Fibroblast of skin of left biceps (primary cell): ENCODE measurements at places on chromosomes 2 and 18.

DNA sequence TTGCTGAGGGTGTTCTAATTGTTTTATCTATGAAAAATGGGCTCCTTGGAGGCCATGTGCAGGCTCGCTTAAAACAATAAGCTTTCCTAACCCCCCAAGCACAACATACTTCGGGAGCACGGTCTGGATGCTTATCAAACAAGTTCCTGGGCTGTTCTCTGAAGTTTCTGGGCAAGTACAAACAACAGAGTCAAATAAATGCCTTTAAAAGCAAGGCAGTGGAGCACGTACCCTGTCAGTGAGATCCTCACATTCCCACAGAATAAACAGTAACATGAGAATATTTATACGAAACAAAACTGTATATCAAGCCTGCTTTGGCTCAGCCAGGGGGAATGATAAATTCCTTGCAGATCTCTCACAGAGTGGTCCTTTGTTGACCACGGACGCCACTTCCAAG, 44.8 kb downstream of the FTCDNL1 start:
- DNase-seq: no peak

GRCh38 chr2:218648088-218648786, 11.2 kb downstream of the ZNF142 start:
- peak; percentile 4 for DNase-seq

DNA sequence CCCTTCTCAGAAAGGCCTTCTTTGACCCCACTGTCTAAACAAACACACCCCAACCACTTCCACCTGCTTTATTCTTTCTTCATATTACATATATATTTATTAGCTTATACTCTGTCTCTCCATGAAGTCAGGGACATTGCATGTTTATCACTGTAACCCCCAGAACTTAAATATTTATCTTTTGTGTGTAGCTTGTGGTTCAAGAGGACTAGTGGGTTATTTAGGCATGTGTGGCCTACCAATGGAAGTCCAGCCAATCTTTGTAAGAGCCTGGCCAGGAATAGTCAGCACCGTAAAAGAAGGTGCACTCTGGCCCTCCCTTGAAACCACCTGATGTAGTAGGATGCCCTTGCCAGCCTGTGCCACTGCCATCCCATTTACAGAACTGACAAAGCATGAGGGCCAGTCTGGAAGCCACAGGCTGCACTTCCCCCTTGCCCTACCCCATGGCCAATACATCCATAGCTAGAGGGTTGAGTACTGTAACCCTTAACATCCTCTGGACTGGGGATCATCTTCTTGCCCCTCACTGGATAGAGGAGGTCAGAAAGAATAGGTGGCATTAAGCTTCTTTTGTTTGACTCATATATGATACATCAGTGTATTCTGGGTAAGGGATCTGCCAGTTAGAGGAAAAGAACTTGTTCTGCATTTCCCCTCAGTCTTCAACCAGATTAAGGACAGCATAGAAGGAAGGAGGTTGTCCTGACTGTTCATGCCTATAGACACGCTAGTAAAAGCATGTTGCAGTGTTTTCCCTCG, 4.9 kb downstream of the NEMP2 start:
- DNase-seq: no peak

- DNase-seq: peak; percentile 74
Measured at GRCh38 chr18:9825571-9826073, 60.2 kb upstream of the TXNDC2 start.

DNA sequence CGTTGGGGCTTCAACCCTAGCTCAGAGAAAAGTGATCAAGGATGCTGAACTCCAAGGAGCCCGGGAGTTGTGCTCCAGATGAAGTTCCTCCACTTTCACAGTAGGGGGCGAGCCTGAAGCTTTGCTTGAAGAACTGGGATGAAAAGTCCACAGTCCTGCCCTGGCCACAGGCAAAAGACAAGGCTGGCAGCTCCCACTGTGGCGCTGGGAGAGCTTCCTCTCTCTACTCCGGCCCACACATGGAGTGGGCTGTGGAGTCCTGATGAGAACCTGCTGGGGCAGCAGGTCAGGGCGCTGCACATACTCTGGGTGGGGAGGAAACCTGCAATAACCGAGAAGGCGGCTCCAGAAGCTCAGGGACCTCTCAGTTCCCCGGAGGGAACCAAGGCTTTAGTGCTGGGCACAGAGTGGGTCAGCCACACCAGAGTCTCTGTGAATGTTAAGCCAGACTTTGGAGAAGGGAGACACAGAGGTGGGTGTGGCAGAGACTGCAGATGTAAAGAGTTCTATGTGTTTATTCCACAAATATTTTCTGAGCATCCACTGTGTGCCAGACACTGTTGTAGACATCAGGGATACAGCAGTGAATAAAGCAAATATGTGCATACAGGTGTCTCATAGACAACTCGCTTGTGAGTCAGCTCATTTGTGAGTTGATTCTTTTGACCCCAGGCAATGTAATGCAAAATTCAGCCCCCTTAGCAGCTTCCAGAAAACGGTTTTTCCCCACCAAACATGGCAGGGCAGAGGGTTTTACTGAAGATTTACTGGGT, 48.0 kb upstream of the MRPL33 start:
- no peak for DNase-seq

DNA sequence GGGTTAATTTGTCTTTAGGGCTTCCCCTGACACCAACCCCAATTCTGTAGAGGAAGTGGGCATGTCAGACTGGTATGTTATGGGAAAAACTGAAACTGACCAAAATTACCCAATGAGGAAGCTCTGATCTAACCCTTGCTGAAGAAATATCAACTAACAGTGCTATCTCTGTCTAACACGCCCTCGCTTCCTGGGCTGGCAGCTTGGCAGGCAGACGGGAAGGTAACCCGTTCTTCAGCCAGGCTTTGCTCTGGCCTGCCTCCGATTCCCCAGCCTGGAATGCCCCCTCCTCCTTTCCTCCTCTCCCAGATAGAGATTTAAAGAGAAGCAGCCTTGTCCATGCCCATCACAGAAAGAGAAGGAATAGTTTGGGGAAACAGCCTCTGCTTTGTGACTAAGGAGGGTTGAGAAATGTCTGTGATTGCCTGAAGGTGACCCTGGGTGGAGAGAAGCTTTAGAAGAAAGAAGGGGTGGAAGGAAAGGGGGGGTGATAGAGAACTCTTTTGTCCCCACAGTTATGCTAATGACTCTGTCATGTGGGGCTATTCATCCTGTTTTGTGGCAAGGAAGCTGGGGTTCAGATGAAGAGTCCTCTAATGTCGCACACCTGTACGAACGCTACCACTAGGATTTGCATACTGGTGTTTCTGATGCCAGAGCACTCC, 15.4 kb downstream of the HK2 start:
- DNase-seq: no peak

- no peak for DNase-seq
Measured at GRCh38 chr18:24274837-24275236, 122.8 kb downstream of the OSBPL1A start.

DNA sequence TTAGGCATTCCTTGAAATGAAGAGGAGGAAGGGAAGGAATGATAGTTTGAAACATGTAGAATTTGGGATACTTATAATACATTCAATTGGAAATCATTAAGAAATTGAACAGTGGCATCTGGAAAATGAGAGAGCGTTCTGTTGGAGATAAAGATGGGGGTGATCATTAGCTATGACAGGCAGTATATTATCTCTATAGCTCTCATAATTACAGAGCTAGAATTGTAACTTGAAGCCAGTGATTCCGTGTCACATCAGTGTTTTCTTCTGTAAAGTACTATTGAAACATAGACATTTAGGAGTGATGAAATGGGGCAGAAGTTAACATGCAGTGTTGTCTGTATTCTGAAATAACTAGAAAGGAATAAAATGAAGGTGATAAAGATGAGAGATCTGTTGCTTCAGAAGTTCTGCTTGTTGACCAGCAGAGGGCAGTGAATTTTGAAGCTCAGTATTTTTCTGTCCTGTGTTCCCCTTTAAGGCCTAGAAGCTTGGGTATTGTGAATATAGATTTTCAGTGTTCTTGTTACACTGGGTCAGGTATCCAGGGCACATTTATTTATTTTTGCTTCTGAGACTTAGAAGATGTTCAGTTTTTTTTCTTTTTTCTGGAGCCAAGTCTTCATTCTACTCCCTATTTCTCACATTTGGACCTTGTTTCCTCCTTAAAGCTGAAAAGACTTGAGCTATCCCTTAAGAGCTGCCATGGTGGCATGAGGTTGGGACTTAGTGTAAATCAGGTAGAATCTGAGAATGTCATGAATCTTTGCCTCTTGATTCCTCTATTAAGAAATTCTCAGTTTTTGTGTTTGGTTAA, 157.4 kb downstream of the TAF4B start:
- peak; percentile 22 for DNase-seq

GRCh38 chr2:95326433-95327140, 29.4 kb downstream of the KCNIP3 start:
- no peak for DNase-seq

DNA sequence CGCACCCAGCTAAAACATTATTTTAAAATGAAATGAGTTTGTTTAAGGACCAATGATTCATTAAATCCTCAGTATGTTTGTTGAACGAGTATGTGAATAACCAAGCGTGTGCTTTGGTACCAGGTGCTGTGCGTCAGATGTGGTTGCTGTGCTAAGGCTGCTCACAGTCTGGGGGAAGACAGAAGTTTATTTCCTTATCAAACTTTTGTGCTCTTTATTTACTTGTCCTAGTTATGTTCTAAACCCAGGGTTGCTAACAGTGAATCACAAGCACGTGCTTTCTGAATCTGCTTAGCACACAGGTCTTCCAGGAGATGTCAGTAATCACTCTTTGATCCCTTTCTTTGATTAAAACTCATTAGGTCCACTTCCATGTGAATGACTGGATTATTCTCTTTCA, 37.0 kb downstream of the RAPGEF4 start:
- DNase-seq: no peak
